NCI-H2171 (cell line): ENCODE measurements at places on chromosomes 16 and 17.

GRCh38 chr17:58344791-58345157 lies 7.2 kb downstream of the SUPT4H1 start:
- DNase-seq: no peak

- DNase-seq: no peak
Observed at GRCh38 chr16:82454152-82454551, 172.6 kb upstream of the CDH13 start.

DNA sequence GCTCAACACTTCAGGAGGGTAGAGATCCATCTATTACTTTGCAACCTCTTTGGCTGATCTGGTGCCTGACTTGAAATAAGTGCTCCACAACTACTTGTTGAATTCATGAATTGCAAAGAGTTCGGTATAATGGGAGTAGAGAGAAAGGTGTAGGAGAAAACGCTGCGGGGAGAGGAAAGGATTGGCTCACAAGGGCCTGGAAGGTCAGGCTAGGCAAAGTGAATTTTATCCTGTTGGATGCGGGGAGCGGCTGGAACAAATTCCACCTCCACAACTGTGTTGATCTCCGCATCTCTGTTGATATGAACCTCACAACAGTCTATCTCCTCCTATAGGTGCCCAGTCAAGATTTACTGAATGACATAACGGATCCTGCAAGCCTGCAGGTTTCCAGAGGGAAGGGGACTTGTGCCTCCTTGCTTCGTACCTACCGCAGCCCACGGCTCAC lies 684 bp downstream of the SLX4 start:
- no peak for DNase-seq

DNA sequence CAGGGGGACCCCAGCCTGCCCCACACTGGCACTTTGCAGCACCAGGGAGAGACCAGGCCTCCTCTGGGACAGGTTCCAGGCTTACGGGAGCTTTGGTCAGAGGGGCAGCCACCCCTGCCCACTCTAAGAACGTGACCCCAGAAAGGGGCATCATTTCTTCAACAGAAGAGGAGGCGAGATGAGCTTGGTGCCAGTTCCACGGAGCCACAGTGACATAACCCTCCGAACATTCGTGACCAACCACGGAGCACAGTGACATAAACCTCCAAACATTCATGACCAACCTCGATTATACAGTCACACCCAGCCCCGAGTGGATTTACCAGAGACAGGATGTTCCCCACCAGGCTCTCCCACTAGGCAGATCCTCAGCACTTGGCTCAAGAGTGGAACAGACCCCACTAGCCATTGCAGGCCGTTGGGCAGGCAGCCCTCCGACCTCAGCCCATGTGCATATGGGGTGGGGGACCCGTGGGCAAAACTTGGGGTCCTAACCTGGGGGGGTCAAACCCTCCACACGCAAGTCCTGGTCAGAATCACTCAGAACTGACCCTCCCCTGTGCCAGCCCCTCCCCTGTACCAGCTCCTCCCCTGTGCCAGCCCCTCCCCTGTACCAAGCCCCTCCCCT lies 112.9 kb downstream of the METRNL start:
- no peak for DNase-seq

DNA sequence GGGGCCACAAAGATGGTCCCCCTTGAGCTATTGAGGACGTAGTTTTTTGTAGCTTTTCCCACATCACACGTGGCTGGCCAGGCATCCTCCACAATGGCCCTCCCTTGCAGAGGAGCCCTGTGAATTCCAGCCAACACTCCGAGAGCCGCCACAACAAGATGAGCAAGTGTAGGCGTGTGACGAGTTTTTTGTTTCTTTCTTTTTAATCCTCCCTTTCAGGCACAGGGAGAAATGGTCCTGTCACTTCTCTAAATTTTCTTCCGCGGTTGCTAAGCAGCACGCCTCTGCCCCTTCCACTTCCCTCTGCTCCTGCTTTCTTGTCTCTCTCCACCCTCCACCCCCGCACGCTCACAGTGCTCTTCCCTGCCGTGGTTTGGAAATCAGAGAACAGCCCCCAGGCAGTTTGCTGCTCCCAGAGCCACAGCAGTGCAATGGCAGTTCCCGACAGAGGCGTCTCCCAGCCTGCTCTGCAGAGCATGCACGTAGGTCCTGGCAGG lies 68.0 kb upstream of the MRTFB start:
- DNase-seq: no peak

DNA sequence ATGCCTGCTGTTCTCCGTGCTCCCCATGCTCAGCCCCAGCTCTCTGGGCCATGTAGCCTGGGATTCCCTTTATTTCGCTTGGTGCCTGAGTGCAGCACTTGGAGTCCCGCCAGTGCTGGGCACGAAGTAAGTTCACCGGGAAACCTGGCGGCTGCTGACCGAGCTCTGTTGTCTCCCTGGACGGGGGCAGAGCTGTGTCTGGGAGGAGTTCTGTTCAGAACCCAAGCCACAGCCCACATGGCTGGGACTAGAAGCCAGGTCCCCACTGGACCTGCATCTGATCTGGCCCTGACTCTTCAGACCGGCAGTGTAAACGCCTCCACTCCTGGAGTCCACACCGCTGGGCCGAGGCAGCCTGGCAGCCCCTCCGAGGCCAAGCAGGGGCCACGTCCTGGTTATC lies 37.5 kb upstream of the CIBAR2 start:
- no peak for DNase-seq
